T47D (cell line): ENCODE measurements at places on chromosomes 3 and 15.

DNA sequence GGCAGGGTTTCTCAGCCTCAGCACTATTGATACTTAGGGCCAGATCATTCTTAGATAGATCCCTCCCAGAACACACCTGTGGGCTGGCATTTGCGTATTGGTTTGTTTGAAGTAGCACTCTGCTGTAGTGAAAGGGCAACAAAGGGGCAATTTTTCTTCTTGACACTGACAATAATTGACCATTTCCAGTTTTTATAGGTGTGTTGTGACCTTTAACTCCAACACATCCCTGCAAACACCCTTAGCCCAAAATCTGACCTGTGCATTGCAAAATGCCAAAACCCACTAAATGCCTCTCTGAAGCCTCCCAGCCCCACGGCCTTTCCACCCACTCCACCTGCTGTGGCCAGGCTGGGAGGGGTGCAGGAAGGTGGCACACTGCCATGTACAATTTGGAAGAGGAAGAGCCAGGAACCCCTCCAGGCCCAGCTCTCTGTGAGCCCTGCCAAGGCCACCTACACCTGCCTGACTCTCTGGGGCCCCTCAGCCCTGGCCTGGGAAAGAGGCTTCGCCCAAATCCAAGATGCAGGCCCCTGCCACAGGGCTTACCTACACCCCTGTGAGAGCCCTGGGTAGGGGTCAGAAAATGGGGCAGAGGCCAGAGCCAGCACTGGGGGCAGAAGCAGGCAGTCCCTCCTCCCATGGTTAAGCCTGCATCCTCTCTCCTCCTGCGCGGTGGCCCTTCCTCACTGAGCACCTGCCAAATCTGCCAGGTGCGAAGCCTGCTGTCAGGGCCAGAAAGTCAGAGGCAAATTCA is 9.6 kb upstream of the CYP11A1 start:
- DNase-seq, result no peak

GRCh38 chr15:83753872-83754493 is 100.1 kb downstream of the ADAMTSL3 start:
- DNase-seq, result peak; percentile 9

GRCh38 chr3:42780892-42781700 is 8.0 kb upstream of the CCDC13 start:
- DNase-seq, result peak; percentile 78

- no peak for DNase-seq
Observed at GRCh38 chr3:46298871-46299607, 54.9 kb upstream of the CCR2 start.

DNA sequence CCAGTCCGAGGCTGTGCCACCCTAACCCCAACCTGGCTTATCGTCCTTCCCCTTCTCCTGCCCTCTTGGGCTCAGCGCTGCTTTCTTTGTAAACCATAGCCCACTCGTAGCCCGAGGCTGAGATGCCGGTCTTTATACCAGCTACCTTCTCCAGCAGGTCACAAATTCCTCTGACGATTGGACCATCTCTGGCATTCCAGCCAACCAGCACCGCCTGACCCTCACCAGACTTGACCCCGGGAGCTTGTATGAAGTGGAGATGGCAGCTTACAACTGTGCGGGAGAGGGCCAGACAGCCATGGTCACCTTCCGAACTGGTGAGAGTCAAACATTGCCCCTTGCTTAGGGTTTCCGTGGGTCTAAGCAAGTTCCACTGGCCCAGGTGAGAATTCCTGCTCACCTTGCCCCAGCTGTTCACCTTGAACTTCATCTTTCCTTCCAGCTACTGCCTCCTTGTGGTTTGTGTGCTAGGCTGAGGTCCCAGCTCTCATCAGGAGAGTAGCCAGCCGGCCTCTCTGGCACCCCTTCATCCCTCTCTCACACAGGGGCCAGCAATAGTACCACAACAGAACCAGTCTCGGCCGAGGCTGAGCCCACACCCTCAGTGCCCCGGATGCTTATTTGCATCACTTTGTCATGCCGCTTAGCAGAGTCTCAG is 66.7 kb downstream of the BOC start:
- DNase-seq, result no peak

- no peak for DNase-seq
Observed at GRCh38 chr3:73107676-73108187, 46.3 kb downstream of the EBLN2 start.

DNA sequence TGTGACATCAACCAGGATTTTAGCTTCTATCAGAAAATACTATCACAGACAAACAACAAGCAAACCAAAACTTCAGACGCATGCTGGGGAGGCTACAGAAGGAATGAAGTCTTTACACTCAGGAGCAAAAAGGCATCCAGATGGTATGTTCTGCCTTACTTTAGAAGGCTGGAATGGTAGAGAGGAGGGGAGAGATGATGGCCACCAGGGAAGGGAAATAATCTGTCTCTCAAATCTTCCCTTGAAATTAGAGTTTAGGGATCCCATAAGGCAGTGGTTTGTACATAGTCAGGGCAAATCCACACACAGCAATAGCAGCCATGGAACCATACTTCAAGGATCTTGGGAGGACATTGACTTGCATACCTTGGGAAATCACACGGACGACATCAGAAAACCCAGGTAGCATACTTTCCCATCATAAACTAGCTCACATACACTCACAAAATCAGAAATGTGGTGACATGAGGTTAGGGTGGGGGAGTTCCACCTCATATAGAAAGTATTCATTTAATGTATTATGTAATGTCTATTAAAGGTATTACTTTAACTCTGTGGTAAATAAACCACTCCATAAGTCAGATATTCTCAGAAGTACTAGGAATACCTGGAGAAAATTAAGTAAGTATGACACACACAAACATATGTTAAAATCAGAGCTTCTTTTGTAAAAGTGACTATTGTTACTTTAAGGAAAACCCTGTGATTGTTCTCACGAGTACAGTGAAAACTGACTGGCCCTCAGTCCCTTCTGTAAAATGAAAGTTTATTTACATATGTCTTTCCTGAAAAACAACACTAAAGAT is 9.4 kb downstream of the BTLA start:
- no peak for DNase-seq

DNA sequence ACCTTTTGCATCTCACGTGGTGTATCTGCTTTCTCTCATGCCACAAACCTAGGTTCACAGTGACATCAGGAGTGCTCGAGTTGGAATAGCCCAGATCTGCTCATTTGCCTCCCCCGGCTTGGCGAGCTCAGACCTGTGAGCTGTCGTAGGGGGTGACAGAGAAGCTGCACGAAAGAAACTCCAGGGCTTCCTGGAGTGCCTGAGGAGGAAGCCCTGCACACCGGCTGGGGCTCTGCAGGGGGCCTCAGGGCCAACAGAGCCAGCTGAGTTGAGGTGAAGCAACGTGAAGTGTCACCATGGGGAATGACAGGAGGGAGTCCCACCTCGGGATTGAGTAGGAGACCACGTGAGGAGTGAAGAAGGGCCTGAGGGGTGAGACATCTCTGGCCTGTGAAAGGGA is 62.5 kb downstream of the RPN1 start:
- no peak for DNase-seq

DNA sequence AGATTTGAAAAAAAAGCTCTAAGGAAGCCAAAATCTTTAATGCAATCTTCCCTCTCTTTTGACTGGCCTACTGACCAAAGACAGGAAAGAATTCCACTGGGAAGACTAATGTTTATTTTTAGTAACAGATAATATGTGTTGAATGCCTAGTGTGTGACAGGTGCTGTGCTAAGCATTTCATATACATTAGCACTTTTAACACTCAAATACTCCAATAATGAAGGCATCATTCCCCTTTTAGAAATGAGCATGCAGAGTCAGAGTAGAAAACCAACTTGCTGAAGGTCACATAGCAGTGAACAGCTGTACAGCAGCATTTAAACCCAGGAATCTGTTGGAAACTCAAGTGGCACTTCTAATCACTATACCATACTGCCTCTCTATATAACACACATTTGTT is 170.6 kb downstream of the MINAR1 start:
- no peak for DNase-seq

GRCh38 chr3:137131081-137131480 is 173.3 kb downstream of the IL20RB start:
- DNase-seq, result no peak

GRCh38 chr15:47534673-47535072 is 182.6 kb upstream of the SEMA6D start:
- DNase-seq, result no peak

- DNase-seq, result peak; percentile 52
Observed at GRCh38 chr3:81910244-81910852, 148.9 kb upstream of the GBE1 start.

DNA sequence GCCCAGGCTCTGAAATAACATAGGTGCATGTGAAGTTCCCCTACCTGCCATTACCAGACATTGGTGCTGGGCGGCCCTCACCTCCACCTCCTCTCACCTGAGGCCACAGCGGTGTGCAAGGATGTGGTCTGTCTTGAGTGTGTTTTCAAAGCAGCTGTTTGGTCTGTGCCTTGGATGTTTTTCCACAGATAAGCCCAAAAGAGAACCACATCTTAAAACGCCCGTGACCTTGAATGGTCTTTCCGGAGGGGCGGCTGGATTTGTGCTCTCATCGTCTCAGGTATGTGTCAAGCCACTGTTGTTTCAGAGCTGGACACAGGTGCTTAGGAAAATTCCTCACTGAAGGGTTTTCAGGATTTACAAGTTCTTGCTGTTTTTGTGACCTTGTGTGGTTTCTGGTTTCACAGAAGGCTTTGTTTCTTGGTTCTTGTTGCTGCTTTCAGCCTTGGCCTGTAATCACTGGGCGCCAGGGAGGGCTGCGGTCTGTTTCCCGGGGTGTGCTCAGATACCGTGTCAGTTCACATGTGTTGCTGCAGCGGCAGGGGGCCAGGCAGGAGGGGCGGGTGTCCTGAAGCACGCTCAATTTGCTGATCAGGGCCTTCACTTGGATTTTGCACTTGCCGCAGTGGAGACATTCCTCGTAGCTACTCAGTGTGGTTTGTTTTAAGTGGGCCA is 128.4 kb downstream of the IGF1R start:
- DNase-seq, result peak; percentile 72

- DNase-seq, result no peak
Observed at GRCh38 chr3:5542472-5542871, 355.0 kb downstream of the EDEM1 start.

DNA sequence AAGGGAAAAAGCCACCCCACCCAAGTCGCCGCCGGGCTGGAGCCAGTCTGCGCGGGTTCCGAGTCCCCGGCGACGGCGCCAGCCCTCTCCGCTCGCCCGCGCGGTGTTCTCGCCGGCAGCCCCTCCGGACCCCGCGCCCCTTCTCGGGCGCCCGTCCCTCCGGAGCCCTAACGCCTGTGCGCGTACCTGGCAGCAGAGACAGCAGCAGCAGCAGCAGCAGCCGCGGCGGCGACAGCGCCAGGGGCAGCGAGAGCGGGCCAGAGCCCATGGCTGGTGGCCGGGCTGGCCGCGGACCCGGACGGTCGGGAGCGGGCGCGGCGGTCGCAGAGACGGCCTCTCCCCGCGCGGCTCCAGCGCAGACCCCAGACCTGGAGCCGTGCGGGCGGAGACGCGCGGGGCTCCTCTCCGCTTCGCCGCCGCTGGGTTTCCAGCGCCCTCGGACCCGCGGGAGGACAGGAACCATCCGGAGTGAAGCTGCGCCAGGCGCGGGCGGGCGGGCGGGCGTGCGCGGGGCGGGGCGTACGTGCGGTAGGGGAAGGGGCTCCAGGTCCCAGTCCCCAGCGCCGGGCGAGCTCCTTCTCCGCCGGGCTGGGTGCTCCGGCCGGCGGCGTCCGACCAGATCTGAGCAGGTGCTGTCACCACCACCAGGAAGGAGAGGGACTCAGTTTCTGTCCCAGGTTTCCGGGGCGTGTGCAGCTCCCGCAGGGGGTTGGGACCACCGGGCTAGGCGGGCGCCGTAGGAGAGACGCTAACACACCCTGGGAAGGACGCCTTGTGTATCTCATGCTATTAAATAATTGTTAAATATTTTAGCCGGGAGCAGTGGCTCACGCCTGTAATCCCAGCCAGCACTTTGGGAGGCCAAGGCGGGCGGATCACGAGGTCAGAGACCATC is at the start of gene CHRNA3:
Gene CHRNA3 (minus strand): TSS at position 470 of the 895 bp plus-strand sequence. CDS start 202 bp downstream, at position 268.
- DNase-seq, result no peak

DNA sequence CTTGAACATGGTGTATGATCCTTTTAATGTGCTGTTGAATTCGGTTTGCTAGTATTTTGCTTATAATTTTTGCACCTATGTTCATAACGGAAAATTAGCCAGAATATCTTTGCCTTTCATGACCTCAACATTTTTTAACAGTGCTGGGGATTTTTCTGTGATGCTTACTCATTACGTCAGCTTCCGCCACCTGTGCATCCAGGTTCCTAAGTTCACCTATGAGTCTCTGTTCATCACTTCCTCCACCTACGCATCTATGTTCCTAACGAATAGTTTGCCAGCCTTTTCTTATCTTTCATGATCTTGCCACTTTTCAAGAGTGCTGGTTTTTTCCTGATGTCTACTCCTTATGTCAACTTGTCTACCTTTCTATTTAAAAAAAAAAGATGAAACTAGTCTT is 16.5 kb downstream of the AADACL2 start:
- DNase-seq, result no peak
